ENCODE measurements at places on chromosomes 7 and 10. TPM values are rescaled to one million over a fixed set of nuclear protein-coding genes. Genes with fewer than 3 reads are reported as not detected.

Gene VAX1
- total RNA-seq = not detected

Gene OR2A5
- not detected for total RNA-seq

GRCh38 chr7:48144291-48144768, 26.9 kb upstream of the ABCA13 start:
- H3K4me1 ChIP-seq = no peaks in the 10 kb centered on the region
- no peaks in the 10 kb centered on the region for H3K36me3 ChIP-seq
- DNase-seq = no peak
- no peak overlapping the region for H3K27ac ChIP-seq

GRCh38 chr10:71334221-71334791, 15.2 kb downstream of the SLC29A3 start:
- no peak for DNase-seq
- no peak overlapping the region for H3K4me3 ChIP-seq
- no peak overlapping the region for H3K27ac ChIP-seq
- H3K36me3 ChIP-seq = no peaks in the 10 kb centered on the region
- no peaks in the 10 kb centered on the region for H3K4me1 ChIP-seq
- peaks cover 2% of the 10 kb centered on the region for H3K27me3 ChIP-seq

DNA sequence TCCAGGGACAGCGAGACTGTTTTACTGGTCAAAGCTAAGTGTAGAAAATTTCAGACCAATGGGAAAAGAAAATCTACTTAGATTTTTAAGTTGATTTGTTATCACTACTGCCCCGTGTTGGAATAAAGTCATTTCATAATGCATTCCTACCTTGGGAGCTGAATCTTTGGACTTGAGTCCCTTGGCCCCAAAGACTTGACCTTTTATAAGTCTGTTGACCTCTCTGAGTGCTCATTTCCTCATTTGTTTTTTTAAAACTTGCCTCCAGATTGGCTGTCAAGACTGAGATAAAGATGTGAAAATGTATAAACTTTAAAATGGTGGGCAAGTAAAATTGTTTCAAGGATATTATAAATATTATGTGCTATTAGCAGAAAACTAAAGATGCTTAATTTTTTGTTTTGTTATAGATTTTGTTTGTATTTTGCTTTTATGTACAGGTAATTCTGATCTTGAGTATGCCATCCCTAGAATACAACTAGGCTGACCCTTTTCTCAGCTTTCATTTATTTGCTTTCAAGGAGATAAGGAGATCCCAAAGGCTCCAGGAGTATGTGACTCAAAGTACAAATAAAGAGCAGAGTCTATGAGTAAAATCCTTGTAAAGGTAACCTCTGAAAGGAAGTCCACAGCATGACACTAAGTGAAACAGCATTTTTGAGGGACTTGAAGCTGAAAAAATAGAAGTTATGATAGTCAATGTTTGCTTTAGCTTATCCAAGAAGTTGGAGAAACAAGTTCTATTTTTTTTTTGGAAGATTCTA, 54.6 kb downstream of the TMEM26 start:
- no peak overlapping the region for H3K4me3 ChIP-seq
- no peaks in the 10 kb centered on the region for H3K27me3 ChIP-seq
- no peaks in the 10 kb centered on the region for H3K36me3 ChIP-seq
- no peak overlapping the region for H3K27ac ChIP-seq

Data from fibroblast of lung (primary cell).